Heart left ventricle (tissue), 16 donors: ENCODE measurements at places on chromosomes 12 and 14. TPM values are rescaled to one million over a fixed set of nuclear protein-coding genes. Genes with fewer than 3 reads are reported as not detected.

DNA sequence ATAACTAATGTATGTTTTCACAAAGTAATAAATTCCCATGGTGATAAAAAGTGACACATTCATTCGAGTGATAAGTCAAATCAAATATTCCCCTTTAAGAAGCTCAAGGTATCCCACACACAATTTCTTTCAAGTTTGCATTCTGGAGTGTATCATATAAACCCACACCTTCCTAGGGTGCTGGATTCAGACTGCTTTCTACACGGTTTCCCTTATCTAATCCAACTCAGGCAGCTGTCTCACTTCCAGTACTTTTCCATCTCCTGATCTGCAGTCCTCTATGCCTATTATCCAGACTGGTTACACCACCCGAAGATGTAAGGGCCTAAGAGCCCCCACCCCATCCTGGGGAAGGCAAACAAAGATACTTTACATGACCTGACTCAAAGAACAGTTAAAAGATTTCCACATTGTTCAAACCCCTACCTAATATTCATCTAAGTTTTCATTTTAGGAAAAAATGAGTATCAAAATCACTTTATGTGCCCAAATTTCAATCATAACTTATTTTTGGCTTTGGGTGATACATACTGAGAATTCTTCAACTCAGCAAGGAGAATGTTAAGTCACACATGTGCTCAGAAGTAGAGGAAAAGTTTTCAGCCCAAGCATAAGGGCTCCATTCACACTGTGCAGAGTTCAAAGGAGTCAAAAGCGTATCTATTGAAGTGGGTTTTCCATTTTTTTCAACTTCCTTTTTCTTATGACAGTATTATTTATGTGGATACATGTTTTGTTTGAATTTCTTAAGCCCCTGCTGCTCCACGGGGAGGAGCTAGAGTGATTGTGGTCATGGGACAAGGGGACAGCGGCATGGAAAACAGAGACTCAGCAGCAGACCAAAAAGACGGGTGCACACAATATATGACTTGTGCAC lies 41.8 kb downstream of the CORO1C start:
- no peaks in the 10 kb centered on the region for H3K27me3 ChIP-seq
- no peak overlapping the region for H3K4me3 ChIP-seq
- peaks cover 55% of the 10 kb centered on the region for H3K4me1 ChIP-seq
- peak overlapping the region; percentile 96 for H3K27ac ChIP-seq

- peak overlapping the region; percentile 40 for H3K4me3 ChIP-seq
- H3K4me1 ChIP-seq = peaks cover 42% of the 10 kb centered on the region
These were observed 15.4 kb downstream of the PXN start for GRCh38 chr12:120249875-120250795.

DNA sequence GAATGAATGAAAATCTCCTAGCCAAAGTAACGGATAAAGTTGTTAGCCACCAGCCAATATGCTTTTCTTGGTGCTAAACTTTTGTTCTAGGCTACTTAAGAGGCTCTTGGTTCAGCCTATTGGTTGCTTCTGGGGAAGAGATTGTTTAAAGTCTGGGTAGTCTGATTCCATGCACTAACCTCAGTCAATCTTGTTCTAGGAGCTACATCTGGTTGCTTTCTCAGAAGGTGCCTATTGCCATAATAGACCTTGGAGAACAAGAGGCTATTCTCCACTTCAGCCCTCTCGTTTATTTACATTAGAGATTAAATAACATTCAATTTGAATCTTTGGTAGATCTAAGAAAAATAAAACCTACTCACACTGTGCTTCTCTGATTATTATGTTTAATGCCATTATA lies 40.8 kb upstream of the OTOGL start:
- H3K4me3 ChIP-seq = no peak overlapping the region
- H3K27me3 ChIP-seq = no peaks in the 10 kb centered on the region
- DNase-seq = no peak
- peaks cover 6% of the 10 kb centered on the region for H3K4me1 ChIP-seq
- H3K27ac ChIP-seq = no peak overlapping the region
- no peaks in the 10 kb centered on the region for H3K36me3 ChIP-seq

- H3K27me3 ChIP-seq = no peaks in the 10 kb centered on the region
- no peaks in the 10 kb centered on the region for H3K36me3 ChIP-seq
- no peaks in the 10 kb centered on the region for H3K4me1 ChIP-seq
- DNase-seq = no peak
- no peak overlapping the region for H3K27ac ChIP-seq
- H3K4me3 ChIP-seq = no peak overlapping the region
These were observed 115.4 kb downstream of the TMEM117 start for GRCh38 chr12:43951286-43951685.

B4GALNT1 gene
- total RNA-seq = 6.3 TPM

- DNase-seq = no peak
- H3K27me3 ChIP-seq = no peaks in the 10 kb centered on the region
- no peak overlapping the region for H3K4me3 ChIP-seq
These were observed 215.2 kb upstream of the SSTR1 start for GRCh38 chr14:37992499-37992898.

GRCh38 chr14:102504328-102504999 lies 5.1 kb downstream of the ANKRD9 start:
- no peak overlapping the region for H3K4me3 ChIP-seq
- H3K4me1 ChIP-seq = peaks cover 78% of the 10 kb centered on the region
- no peaks in the 10 kb centered on the region for H3K36me3 ChIP-seq
- DNase-seq = no peak
- H3K27ac ChIP-seq = peak overlapping the region; percentile 89
- H3K27me3 ChIP-seq = no peaks in the 10 kb centered on the region

- H3K27me3 ChIP-seq = peaks cover 3% of the 10 kb centered on the region
- H3K4me1 ChIP-seq = no peaks in the 10 kb centered on the region
- DNase-seq = no peak
- no peaks in the 10 kb centered on the region for H3K36me3 ChIP-seq
- H3K4me3 ChIP-seq = no peak overlapping the region
These were observed 28.8 kb upstream of the DTX1 start for GRCh38 chr12:113027726-113028125.
